Right ventricle myocardium superior (tissue), 1 donor: ENCODE measurements at places on chromosomes 3 and 15. TPM values are rescaled to one million over a fixed set of nuclear protein-coding genes. Genes with fewer than 3 reads are reported as not detected.

DNA sequence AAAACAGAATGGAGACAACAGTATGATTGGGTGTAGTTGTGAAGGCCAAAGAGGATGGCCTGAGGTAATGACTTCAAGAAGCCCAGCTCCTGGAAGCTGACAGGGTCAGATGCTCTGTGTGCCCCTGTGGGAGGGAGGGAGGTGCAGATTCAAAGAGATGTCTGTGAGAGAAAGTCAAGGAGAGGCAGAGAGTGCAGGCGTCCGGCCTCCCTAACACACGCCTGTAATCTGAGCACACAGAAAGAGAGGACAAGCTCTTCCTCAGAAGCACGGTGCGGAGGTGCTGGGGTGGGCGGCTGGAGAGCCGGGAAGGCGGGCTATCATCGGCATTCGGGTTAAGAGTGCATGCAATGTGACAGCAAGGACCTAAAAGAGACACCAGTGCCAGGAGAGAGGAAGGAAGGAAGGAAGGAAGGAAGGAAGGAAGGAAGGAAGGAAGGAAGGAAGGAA lies 238.2 kb upstream of the HES1 start:
- no peak for DNase-seq

DNA sequence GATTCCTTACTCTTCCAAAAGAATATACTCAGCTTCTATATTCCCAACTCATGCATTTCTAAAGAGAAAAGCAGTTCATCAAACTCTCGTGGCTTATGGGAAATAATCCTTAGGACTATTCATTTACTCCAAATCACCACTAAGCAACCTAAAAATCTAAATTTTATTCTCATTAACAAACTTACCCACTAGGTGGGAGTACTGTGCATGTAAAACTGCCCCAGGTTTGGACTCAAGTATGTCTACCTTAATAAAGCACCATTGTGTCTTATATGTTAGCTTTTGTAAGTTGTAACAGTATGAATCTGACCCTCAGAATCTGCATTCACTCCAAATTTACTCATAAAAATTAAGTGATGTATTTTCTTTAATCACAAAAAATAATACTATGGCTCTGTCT lies 25.3 kb downstream of the RAD18 start:
- no peak for DNase-seq

GRCh38 chr3:122265957-122266356 lies 59.1 kb upstream of the CSTA start:
- no peak for DNase-seq

- no peak for DNase-seq
Observed at GRCh38 chr3:177251755-177252154, 54.5 kb upstream of the TBL1XR1 start.

DNA sequence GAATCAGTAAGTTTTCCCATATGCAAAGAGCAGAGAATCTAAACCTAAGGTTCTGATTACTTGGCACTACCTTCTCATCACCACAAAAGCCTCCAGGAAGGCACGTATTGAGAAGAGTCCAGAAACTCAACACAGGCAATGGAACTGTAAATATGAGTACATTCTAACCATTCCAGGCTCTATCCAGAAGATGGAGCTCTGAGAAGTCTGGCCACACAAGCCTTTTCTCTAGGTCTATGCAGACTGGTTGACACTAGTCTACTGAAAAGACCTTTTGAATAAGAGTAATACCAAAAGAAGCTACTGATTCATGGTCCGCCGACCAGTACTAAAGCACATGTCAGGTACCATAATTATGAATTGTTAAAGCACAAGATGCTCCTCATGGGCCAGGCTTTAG lies 12.2 kb upstream of the NCKIPSD start:
- no peak for DNase-seq

- no peak for DNase-seq
Observed at GRCh38 chr15:62791694-62792093, 250.9 kb upstream of the TPM1 start.

DNA sequence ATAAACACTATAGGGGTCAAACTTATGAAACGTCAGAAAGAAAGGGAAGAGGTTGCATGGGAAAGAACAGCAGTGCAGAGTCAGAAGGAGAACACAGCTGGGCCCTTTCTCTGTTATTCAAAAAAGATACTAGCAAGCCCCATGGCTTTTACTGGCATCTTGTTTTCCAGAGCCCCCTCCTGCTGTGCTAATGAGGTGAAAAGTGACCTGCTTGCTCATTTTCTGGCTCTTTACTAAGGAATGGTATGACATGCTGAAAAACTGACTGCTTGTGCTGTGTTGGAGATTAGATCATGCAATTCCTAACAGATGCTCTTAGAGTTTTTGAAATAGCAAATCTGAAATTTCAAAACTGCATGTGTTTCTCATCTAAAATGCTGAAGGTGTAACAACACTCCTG lies 541.6 kb upstream of the ALCAM start:
- no peak for DNase-seq

GRCh38 chr15:77083381-77084160 lies 12.7 kb upstream of the TSPAN3 start:
- peak; percentile 84 for DNase-seq

DNA sequence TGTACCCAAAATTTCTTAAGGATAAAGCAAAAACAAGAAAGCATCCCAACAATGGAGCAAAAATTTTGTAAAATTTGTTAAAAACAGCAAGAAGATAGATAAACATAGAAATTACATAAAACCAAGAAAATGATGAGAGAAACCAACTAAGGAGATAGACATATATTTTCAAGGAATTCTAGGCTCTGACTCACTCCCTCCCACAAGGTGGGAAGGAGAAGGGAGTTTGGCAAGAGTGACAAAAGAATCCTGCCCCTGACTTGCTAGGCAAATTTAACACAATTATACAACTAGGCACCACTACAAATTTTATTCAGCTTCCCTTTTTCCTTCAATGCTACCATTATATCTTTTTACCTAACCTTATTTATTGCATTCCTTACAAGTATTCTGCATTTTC lies 70.9 kb downstream of the MYO9A start:
- no peak for DNase-seq

GRCh38 chr15:69869291-69869690 lies 228.4 kb downstream of the TLE3 start:
- no peak for DNase-seq

DNA sequence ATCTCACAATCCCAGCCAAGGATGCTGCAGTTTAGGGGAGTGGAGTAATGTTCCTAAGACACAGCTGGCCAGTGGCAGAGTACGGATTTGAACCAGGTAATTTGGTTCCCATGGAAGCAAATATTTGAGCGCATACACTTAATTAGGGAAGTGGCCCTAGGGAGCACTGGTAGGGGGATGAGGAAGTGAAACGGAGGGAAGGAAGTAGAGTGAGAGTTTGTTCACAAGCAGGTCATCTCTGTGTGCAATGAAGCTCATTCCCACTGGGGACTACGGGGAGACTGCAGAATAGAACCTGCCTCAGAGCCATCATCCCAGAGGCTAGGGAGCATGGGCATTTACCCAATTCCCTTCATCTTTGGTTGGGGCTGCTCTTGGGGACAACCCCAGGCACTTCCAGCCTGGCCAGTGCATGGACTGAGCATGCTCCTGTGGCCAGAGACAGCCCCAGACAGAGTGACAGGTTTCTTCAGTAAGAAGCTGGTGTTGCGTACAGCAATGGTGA lies 317.2 kb upstream of the PROK2 start:
- DNase-seq = no peak

DNA sequence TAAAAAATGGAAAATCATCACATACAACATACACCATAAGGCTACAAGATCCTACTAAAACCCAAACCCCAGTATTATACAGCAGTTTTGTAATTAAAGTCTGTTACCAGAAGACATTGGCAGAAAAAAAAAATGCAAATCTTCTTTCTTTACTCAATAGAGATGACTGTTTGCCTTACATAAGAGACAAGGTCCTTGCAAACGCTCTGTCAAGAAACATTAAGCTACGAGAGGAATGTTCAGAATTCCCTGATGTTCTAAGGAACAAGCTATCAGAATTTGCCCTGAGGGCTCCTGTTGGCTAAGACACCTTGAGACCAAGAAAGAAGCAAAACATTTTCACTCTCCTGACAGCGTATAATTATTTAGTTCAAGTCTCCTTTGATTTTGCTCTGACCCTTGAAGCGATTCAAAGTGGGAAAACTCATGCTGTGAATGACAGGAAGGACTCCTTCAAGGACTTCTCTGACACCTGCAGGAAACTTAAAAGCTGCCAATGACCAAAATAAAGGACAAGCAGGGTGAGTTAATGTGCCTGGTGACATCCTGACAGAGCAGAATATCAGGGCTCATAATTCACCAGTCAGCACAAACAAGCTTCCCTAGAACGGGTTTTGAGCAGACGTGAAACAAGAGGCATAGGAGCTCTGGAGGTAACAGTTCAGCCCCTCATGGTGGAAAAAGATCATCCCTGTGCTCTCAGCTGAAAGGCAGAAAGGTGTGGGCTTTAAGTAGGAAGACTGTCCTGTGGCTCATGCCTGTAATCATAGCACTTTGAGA lies 2.5 kb downstream of the SCAMP2 start:
- DNase-seq = no peak

- DNase-seq = no peak
Observed at GRCh38 chr3:513301-513700, 316.7 kb downstream of the CHL1 start.

GRCh38 chr3:46372492-46373359 lies 2.0 kb downstream of the CCR5 start:
- no peak for DNase-seq

DNA sequence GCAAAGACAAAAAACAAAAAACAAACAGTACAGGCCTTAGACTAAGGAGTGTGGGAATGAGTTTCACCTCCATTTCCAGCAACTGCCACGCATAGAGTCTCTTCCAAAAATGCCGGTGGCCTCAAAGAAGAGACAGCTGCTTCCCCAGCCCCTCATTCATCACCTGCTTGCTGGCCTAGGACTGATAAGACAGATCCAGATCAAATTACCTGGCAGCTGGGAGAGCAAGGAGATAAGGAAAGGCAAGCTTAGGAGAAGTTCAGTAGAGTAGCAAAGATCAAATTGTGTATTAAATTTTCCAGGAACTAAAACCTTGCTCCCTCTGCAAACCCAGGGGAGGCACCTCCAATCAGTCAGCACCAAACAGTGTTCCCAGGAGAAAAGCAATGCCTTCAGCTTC lies 325.8 kb upstream of the CTNNB1 start:
- DNase-seq = no peak

DNA sequence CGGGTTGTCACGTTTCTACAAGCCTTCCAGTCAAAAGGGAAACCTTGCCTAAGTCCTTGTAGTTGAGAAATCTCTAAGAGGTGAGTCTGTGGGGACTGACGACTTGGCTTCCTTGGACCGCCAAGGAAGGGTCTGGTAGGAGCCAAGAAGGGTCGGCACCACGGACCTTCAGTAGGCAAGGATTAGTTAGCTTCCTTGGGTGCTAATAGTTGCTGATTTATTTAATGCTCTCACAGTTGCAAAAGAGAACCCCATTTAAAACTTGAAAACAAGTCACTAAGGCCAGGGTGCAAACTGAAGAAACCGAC lies 361 bp upstream of the LCMT2 start:
- DNase-seq = no peak

GRCh38 chr15:29773816-29774215 lies 48.5 kb downstream of the TJP1 start:
- DNase-seq = no peak

DNA sequence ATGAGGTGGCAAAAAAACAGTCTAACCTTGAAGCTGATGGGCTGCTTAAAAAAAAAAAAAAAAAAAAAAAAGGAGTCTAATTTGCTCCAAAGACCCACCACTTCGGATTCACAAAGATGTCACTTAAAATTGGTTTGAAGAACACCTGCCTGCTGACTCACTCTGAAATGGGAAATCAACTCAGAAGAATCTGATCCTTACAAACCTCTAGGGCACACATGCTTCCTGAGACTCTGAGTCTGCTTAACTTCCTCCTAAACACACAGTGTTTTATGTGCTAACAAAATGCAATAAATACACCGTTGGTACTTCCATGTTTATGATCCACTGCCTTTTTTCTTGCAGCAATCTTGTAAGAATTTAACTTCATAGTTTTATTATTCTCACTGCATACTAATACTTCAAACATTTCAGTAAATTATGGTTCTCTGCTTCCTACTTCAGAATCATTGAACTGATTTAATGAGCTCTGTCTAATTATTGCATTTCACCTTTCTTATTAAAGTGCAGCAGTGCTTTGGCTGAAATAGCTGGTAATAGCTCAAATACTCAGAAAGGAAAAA lies 73.0 kb upstream of the FRMD4B start:
- DNase-seq = no peak

Gene B4GALT4
- total RNA-seq = 10.5 TPM

Gene GOLGA8G
- not detected for total RNA-seq

Gene MRPS11
- total RNA-seq = 73.6 TPM

Gene ZNF620
- total RNA-seq = 1.0 TPM

Gene PLA1A
- total RNA-seq = 1.6 TPM

Gene PCSK6
- 34.7 TPM for total RNA-seq

Gene NR2F2
- total RNA-seq = 11.0 TPM

Gene PRICKLE2
- total RNA-seq = 5.9 TPM

Gene GJD2
- total RNA-seq = not detected

Gene COLQ
- total RNA-seq = 2.2 TPM

Gene KIF7
- 1.9 TPM for total RNA-seq

Gene DNAH12
- 0.08 TPM for total RNA-seq
